HFFc6 (cell line): ENCODE measurements at places on chromosomes 1 and 21. TPM values are rescaled to one million over a fixed set of nuclear protein-coding genes. Genes with fewer than 3 reads are reported as not detected.

DNA sequence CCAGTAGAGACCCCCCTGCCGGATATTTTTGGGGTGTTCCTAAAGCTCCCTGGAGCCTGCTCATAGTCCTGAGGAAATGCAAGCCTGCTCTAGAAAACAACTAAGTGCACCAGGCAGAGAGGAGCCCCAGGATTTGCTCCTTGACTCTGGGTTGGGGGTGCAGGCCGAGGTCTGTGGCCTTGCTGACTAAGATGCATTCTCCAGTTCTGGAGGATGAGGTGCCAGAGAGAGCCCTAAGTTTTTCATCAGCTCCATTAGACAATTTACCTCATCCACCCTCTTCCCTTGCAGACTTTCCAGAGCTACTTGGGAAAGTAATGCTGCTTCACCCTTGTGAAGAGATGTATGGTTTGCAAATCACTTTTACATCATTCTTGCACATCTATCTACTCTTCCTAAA is 9.1 kb downstream of the TUFT1 start:
- H3K4me1 ChIP-seq = peaks cover 57% of the 10 kb centered on the region
- H3K4me3 ChIP-seq = peak overlapping the region; percentile 64
- peak overlapping the region; percentile 82 for H3K27ac ChIP-seq
- peaks cover 1% of the 10 kb centered on the region; the same call in 1 of the 2 replicates for H3K27me3 ChIP-seq

DNA sequence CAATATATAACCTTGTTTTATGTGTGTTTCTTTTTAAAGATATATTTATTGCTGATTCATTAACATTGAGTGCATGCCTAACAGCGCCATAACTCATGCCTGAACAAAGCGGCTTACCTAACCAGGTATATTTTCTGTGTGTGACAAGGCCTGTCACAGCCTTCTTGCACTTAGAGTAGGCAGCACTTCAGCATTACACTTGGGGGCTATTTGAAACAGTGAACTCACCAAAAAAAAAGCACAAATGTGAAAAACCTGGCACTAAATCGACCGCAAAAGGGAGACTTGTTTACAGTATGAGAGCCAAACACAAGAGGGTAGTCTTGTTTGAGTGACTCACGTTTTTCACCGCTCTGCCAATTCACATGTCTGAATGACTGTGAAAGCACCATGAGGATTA is 111.7 kb downstream of the DISP1 start:
- no peaks in the 10 kb centered on the region for H3K36me3 ChIP-seq
- DNase-seq = no peak
- H3K27me3 ChIP-seq = no peaks in the 10 kb centered on the region
- peaks cover 31% of the 10 kb centered on the region for H3K4me1 ChIP-seq

- H3K4me1 ChIP-seq = no peaks in the 10 kb centered on the region
- no peaks in the 10 kb centered on the region for H3K27me3 ChIP-seq
- peaks cover 7% of the 10 kb centered on the region; the same call in 1 of the 2 replicates for H3K36me3 ChIP-seq
Measured at GRCh38 chr1:163130225-163130856, 61.2 kb downstream of the RGS4 start.

DNA sequence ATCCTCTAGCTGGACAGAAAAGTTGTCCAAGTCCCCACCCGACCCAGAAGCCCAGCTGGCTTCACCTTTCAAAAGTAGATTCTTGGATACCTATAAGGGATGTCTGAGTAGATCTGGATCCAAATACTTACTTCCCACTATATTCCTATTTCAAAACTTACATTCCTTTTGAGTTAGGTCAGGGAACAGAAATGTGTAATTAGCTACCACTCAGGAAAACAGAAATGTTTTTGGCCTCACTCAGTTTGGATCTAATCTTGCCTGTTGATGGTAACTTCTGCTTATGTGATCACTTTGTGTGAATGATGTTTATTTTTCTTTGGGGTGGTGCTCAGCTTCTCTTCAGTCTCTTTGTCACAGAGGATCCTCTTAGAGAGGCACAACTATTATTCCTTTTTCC is 814.4 kb upstream of the RGS18 start:
- no peak overlapping the region for H3K27ac ChIP-seq
- DNase-seq = no peak
- H3K4me3 ChIP-seq = no peak overlapping the region
- H3K4me1 ChIP-seq = no peaks in the 10 kb centered on the region

DNA sequence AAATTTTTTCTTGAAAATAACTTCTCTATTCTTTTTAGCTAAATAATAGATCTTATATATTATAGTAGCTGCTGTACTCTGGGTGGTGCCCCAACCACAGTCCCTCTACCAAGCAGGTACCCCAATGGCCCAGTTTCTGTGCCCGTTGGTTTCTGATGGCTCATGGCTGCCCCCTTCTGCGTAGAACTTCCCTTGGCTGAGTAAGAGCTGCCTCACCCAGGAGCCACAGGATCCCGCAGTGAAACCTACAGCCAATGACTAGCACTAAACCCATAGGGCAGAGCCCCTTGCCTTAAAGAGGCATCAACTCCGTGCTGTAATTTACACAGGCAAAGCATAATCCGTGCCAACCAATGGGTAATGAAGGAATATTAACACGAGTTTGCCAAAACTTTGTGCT is 247.5 kb downstream of the USH2A start:
- H3K36me3 ChIP-seq = no peaks in the 10 kb centered on the region
- peaks cover 24% of the 10 kb centered on the region for H3K4me1 ChIP-seq
- no peak overlapping the region for H3K4me3 ChIP-seq
- H3K27ac ChIP-seq = no peak overlapping the region

AMY1A gene
- not detected in 2 replicates for total RNA-seq

LCE2A gene
- 4.0 to 21.0 TPM (median 14.9 TPM) in 3 replicates for total RNA-seq
